ENCODE measurements at places on chromosomes 1 and 21. TPM values are rescaled to one million over a fixed set of nuclear protein-coding genes. Genes with fewer than 3 reads are reported as not detected.

Gene F5
- polyA plus RNA-seq = 20.4 TPM

Gene CHAF1B
- 2.0 TPM for polyA plus RNA-seq

Gene AKNAD1
- not detected for polyA plus RNA-seq

Gene EBNA1BP2
- polyA plus RNA-seq = 73.7 TPM

Gene HES3
- not detected for polyA plus RNA-seq

Gene PBX1
- polyA plus RNA-seq = 14.0 TPM

Gene EDN2
- polyA plus RNA-seq = 2.3 TPM

Gene ID3
- polyA plus RNA-seq = 336 TPM

Gene WLS
- polyA plus RNA-seq = 79.9 TPM

Gene MED8
- polyA plus RNA-seq = 70.4 TPM

Gene FCER1G
- 4.8 TPM for polyA plus RNA-seq

Gene CD84
- 0.74 TPM for polyA plus RNA-seq

Gene CYP2J2
- polyA plus RNA-seq = 2.7 TPM

All from hepatocyte (in vitro differentiated cells).